ENCODE measurements at places on chromosomes 3 and 15.

DNA sequence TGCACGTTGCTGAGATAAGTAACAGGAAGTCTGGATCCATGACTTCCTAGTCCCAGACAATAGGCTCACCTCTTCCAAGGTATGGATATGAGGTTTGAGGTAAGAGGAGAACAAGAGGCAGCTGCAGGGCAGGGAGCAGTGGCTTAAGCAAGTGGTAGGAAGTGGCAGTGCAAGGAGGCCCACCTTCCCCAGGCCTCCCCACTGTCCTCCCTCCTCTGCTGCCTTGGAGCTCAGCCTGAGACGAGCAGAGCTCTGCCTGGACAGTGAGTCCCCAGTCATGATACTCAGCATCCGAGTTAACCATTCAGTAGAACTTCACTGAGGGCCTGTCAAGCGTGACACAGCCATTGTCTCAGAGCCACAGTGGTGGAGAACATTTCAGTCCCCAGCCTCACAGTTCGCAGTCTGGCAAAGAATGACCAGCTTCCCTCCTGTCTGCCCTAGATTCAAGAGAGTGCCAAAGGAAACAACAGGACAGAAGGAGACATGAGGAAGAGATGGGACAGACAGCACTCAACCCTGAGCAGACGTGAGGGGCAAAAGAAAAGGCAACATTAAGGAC is 41.4 kb upstream of the BOC start:
- DNase-seq = no peak

- no peak for DNase-seq
Observed at GRCh38 chr3:178849199-178849910, 222.3 kb downstream of the ZMAT3 start.

GRCh38 chr15:52680041-52680391 is 828 bp upstream of the ATOSA start:
- no peak for DNase-seq

DNA sequence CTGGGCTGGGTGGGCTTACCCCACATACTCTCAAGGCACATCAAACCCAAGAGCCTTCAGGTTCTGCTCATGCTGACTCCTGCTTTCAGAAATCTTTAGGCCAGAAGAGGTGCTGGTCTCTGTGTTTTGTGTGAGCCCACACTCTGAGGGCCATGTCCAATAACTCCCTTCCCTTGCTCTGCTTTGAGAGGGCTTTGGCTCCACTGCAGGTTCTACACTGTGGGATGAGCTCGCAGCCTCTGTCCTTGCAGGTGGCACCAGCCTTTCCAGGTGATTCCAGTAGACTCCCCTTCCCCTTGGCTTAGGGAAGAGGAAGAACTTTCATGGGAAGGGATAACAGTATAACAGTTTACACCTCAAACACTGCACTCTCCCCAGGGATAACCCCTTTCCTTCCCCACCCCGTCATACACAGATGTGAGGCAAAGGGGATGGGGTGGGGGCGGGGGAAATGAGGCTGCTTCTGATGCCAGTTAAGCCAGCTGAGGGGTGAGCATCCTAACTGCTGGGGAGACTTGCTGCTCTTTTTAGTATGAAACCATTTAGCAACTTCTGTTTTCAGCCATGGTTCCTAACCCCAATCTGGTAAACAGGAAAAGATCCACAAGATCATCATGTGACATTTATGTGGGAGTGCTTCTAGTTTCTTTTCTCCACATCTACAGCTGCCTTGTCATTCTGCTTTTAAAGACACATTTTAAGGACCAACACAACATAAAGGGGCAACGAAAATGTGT is 262.4 kb downstream of the SLC9A9 start:
- no peak for DNase-seq

GRCh38 chr3:76651784-76652183 is 388.1 kb upstream of the ROBO2 start:
- DNase-seq = no peak

DNA sequence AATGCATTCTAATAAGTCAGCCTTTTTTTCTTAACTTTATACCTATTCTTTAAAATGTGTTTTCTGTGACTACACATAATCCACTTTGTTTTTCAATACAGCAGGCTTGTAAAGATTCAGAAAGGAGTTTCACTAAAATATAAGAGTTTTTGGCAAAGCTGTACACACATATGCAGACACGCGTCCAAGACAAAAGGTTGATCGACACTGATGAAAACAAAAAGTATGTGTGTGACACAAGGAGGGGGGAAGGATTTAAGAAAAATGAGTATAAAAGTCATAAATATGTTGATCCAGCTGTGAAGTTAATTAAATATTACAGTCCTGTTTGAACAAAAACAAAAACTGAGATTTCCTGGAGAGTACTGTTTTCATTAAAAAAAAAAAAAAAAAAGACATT is 294.5 kb upstream of the RARB start:
- DNase-seq = no peak

DNA sequence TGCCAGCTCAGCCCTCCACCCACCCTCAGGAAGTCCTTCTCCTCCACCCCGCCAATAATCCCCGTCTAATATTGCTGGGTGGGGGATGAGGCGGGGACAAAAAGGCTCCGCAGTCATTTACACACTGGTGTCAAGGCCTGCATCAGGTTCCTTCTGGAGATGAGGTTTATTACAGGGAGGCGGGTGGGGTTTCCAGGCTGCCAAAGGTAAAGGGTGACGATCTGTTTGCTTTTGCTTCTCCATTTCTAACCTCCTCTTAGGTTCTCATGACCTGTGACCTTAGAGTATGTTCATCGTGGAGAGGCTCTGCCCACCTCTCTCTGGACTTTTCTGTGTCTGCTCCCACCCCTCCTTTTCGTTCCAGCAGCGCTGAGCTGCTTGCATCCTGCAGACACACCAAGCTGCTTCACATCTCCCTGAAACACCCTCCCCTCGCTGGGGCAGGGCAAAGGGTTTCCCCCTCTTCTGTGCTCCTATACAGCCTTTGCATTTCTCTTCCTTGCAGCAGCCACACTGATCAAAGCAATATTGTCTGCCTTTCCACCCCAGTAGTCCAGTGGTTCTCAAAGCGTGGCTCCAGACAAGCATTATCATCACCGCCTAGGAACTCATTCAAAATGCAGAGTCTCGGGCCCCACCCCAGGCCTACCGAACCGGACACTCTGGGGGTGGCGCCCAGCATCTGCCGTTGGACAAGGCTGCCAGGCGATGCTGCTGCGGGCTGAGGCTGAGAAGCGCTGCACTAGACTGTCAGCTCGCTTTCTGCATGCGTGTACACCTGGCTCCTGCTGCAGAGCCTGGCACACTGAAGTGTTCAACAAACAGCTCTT is 26.6 kb downstream of the CA12 start:
- DNase-seq = no peak

DNA sequence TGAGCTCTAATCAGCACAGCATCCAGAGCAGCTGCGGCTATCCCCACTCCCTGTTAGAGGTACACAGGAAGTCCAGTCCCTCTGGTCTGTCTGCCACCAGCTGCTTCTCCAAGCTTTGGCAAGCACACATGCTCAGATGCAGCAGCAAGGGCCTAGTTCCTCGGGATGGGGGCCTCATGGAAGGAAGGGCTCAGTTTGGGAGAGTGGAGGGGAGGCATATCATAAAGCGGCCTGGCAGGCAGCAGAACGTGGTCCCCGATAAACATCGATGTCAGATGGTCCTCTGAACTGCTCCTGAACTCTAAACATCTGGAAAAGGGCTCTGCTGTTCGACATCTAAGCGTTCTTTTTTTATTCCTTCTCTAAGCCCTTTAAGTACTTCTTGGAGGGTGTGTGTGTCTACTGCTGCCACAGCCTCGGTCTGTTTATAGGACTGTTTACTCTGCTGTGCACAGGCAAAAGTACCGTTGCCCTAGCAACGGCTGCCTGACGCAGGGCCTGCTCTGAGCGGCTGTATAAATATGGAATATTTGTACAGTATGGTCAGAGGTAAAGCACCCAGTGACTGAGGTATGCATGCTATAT is 74.6 kb downstream of the PRICKLE2 start:
- DNase-seq = no peak

Measured in 8988T (cell line).